ENCODE measurements at places on chromosomes 3 and 15.

GRCh38 chr15:47750030-47750739 lies 32.9 kb downstream of the SEMA6D start:
- no peak for DNase-seq

GRCh38 chr15:43872416-43873020 lies 45.7 kb downstream of the WDR76 start:
- DNase-seq: peak; percentile 15

DNA sequence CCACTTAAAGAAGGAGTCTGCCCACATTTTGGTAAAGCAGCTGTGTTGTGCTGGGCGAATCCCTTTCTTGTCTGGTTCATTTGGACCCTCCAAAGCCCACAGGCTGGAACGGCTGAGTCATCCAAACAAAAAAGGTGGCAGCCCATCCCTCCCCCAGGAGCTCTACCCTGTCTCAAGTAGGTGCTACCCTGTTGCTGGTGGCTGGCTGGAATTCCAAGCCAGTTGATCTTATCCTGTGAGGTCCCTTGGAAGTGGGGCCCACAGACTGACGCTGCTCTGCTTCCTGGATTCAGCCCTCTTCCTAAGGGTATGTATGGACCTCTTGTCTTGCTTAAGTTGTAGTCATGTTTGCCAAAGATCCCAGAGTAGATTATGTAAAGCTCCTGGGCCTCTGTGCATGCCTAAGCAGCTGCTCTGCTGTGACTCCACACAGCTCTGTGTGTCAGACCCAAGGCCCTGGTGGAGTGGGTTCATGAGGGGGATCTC lies 44.5 kb downstream of the CCR1 start:
- no peak for DNase-seq

DNA sequence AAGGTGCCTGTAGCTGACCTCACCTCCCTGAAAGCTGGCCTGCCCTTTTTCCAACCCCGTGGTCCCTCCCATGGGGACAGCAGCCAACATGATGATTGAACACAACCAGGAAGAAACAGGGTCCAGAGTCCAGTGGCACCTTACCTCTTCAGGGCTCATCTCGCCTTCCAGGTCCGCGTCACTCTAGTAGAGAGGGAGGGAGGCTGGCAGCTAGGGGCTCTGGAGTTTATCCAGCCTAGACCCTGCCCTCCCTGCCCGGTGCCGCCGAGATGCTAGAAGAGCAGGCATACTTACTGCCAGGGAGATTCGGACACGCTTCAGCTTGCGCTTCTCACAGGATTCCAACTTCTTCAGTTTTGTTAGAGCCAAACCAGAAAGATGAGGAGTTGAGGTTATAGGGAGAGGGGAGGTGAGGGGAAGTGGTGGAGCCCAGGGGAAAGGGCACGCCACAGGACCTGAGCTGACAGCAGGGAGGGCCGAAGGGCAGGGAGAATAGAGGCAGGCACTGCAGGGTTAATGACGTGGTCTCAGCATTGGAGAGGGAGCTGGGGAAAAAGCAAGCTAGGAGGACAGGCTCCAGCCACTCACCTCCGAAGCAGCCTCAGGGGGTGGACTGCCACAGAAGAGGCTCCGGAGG lies 9.1 kb downstream of the CLCN2 start:
- DNase-seq: no peak

- DNase-seq: no peak
Measured at GRCh38 chr3:67798412-67798811, 144.0 kb upstream of the SUCLG2 start.

- DNase-seq: no peak
Measured at GRCh38 chr3:33062866-33063265, 34.1 kb downstream of the GLB1 start.

DNA sequence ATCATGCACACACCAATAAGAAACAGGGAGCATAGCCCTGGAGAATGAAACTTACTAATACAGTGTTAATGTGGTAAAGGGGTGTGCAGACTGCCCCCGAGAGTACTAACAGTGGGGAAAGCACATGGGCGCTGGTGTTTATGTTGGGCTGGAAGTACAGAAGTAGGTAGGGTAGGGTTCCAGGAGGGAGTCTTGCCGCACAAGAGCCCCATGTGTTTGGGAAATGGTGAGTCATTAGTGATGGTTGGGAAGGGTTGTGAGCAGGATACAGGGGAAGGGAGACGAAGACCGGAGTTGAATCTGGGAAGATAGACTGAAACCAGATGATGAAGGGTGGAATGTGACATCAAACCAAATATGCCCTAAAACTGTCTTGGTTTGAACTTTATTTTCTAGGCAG lies 117.1 kb downstream of the THSD4 start:
- no peak for DNase-seq

- DNase-seq: no peak
Measured at GRCh38 chr3:126202680-126203079, 22.3 kb upstream of the ALDH1L1 start.

GRCh38 chr15:29054171-29055045 lies 168.6 kb downstream of the APBA2 start:
- no peak for DNase-seq

- no peak for DNase-seq
Measured at GRCh38 chr15:61524086-61524485, 295.0 kb upstream of the RORA start.

DNA sequence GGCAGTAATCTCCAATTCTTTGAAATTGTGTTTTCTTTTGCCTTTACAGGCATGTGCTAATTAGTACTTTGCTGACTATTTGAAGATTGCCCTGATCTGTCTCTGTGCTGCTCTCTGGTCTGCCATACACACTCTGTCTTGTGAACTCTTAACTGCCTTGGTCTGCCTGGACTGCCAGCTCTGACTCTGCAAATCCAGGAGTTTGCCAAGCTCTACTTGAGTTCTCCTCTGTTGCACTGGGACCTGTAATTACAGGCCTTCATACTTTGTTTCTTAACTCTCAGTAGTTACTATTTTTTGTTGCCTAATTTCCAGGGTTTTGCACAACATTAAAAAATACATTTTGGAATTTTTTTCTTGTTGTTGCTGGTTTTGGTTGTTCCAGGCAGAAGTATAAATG lies 155.0 kb downstream of the RSRC1 start:
- DNase-seq: no peak

- no peak for DNase-seq
Measured at GRCh38 chr3:157667493-157667892, 164.3 kb upstream of the VEPH1 start.

GRCh38 chr3:28743831-28744230 lies 395.2 kb upstream of the AZI2 start:
- DNase-seq: peak; percentile 34

- DNase-seq: no peak
Measured at GRCh38 chr3:108131475-108132134, 40.8 kb upstream of the CD47 start.

GRCh38 chr3:121998030-121998580 lies 23.9 kb downstream of the ILDR1 start:
- DNase-seq: no peak

GRCh38 chr15:78315686-78316282 lies 16.4 kb upstream of the SKIC8 start:
- DNase-seq: peak; percentile 6

DNA sequence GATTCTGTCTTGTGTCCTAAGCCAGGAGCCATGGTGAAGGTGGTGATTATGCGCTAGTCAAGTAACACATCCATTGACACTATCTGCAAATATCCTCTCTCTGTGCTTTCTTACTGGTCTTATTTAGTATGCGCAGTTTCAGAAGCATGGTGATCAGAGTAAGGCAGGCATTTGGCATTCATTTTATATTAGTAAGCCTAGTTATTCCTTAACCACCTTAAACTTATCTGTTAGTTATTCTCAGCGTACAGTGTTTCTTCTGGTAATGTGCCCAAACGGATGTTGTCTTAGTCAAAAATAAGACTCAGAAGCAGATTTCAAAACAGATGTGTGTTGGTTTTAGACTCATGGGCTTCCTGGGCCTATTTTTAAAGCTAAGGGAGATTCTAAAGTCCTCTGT lies 329.2 kb downstream of the GRM7 start:
- DNase-seq: no peak

DNA sequence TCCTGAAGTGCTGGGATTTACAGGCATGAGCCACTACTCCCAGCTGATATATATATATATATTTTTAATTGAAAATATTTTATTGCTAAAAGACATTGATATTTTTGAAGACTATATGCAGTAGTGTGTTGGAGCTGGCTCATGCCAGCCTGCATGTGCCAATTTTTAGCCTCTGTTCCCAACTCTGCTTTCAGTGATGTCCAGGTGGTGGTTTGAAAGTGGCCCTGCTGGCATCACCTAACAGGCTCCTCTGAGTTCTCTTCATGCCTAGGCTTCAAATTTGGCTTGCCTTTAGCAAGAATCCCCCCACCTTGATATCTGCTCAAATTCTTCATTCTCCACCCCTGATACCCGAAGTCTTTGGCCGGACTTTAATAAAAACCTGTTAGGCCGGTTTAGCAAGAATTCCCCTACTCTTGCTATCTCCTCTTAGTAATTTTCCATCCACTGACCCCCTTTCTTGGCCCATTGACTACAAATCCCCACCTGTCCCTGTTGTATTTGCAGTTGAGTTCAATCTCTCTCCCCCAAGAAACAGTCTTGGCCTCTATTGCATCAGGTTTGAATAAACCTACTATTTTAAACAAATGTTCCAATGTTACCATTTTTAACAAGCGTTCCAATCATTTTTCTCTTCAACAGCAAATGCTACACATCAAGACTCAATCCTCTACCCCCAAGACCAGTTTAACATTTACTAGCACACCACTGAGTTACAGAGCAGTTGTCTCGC lies 23.9 kb upstream of the CTSH start:
- DNase-seq: no peak

- DNase-seq: no peak
Measured at GRCh38 chr3:36318621-36319200, 61.6 kb upstream of the STAC start.

GRCh38 chr15:39454189-39454986 lies 126.5 kb upstream of the THBS1 start:
- DNase-seq: no peak

- no peak for DNase-seq
Measured at GRCh38 chr3:70703305-70704102, 391.1 kb upstream of the MDFIC2 start.

- no peak for DNase-seq
Measured at GRCh38 chr3:70776081-70776480, 463.6 kb upstream of the MDFIC2 start.

DNA sequence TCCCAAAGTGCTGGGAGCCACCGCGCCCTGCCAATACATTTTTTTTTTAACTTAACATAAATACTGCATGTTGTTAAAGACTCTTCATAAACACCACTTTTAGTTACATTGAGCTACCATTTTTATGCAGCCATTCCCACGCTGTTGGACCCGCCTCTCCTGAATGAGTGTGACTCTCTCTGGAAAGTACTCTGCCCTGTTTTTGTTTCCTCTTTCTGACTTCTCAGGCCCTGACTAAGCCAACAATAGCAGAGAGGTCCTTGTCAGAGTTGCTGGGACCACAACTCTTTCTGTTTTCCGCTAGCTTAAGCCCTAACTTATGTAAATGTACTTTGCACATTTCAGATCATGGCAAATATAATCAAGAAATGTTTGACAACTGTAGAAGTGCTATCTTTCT lies 35.2 kb downstream of the PARP15 start:
- DNase-seq: no peak

GRCh38 chr3:115359536-115359935 lies 212.4 kb upstream of the ZBTB20 start:
- DNase-seq: no peak

DNA sequence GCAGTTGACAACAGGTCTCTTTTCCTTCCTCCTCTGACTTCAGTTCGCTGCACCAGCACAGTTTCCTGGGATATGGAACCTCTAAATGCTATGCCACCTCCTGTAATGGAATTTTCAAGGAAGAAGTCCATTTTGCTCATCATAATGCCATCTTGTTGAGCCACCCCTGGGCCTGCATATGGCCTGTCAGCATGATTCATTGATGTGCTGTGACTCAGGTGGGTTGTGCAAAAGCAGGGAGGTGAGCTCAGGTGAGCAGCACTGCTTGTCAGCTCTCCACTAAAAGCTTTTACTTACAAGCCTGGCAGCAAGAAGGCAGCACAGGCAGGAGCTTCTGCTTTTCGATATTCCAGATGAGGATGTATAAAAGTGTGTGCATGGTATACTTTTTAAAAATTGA lies 247.1 kb upstream of the LMCD1 start:
- DNase-seq: no peak

- no peak for DNase-seq
Measured at GRCh38 chr3:45026038-45026437, at the start of gene CLEC3B. CLEC3B (plus strand) TSS chr3:45026303; CDS start chr3:45026363, 60 bp downstream.

DNA sequence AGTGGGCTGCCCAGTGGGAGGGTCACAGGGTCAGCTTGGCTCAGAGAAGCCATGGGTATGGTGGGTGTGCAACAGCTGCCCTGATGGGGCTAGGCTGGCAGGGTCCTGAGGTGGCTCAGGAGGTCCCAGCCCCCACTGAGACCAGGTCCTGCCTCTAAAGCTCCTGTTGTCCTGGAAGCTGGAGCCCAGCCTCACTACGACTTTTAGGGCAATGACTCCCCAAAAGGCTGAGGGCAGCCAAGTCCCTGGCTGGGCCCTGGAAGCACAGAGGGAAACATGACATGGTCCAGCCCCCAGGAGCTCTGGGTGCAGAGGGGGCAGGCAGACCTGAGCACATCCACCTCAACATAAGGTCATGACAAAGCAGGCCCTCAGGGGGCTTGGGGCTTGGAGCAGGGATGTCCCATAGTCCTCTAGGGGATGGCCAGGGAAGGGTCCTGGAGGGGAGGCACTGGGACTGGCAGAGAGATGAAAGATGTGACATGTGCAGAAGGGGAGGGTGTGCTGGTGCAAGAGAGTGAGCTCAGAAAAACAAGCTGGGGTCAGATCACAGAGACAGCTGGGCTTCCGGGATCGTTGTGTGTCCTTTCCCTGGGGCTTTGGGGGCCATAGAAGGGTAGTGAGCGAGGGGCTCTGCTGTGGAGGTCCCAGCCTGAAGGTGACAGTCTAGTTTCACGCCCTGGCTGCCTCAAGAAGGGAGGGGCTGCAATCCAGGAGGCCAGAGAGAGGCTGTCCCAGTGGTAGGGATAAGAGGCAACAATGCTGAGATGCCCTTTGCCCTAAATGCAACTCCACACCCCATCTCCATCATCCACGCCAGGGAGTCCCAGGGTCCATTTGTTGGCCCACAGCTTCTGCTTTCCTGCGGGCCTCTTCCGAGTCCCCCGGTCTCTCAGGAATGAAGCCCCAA lies 639 bp upstream of the ITIH3 start:
- DNase-seq: no peak

GRCh38 chr3:98565237-98565643 lies 28.2 kb downstream of the CPOX start:
- DNase-seq: no peak

- no peak for DNase-seq
Measured at GRCh38 chr3:177629276-177629675, 432.0 kb upstream of the TBL1XR1 start.

GRCh38 chr3:17967111-17967510 lies 224.7 kb upstream of the TBC1D5 start:
- DNase-seq: no peak

GRCh38 chr3:139638518-139638917 lies 39.3 kb downstream of the NMNAT3 start:
- DNase-seq: no peak

GRCh38 chr3:159782724-159783421 lies 205.8 kb upstream of the IL12A start:
- peak; percentile 86 for DNase-seq

GRCh38 chr15:43449981-43450380 lies 43.0 kb downstream of the TP53BP1 start:
- no peak for DNase-seq
